HuH-7 (cell line): ENCODE measurements at places on chromosomes 2 and 18.

DNA sequence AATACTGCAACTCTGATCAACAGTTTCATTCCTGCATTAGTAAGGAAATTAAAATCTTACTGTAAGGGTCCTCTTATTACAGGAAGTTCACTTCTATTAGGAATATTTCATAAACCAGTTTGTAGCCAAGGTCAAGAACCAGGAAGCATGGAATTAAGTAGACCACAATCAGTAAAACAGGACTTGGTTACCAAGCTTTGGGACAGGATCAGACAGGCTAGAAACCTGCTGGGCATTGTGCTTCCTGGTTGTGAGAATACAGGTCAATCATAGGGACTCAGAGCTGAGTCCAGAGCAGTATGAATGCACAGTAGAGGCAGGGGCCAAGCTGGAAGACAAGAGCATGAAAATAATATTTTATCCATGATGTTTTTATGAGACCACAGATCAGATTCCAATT is 248.0 kb downstream of the IKZF2 start:
- no peak for DNase-seq

- no peak for DNase-seq
These were observed 3.6 kb downstream of the DYNC2LI1 start for GRCh38 chr2:43777306-43777926.

GRCh38 chr2:233655043-233655442 is 16.7 kb upstream of the UGT1A9 start:
- DNase-seq: no peak

- no peak for DNase-seq
These were observed 17.7 kb upstream of the SP3 start for GRCh38 chr2:173982918-173983317.

- no peak for DNase-seq
These were observed 13.0 kb upstream of the SULT1C4 start for GRCh38 chr2:108364676-108365297.

GRCh38 chr18:23683671-23684070 is 5.6 kb upstream of the LAMA3 start:
- no peak for DNase-seq

DNA sequence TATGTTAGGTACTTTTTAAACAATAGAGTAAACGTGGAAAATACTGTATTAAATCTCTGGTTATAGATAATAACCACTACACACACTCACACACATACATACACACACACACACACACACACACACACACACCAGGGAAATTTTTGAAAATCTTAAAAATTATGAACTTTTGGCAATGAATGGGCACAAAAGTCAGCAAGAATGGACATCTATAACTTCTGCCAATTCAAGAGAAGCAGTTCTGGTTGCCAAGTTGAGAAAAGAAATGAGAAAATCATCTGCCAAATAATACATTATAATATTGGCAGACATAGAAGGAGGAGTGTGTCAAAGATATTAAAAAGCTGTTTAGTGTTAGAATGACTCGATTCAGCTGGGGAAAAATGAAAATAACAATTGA is 42.9 kb upstream of the TMEM178A start:
- no peak for DNase-seq

DNA sequence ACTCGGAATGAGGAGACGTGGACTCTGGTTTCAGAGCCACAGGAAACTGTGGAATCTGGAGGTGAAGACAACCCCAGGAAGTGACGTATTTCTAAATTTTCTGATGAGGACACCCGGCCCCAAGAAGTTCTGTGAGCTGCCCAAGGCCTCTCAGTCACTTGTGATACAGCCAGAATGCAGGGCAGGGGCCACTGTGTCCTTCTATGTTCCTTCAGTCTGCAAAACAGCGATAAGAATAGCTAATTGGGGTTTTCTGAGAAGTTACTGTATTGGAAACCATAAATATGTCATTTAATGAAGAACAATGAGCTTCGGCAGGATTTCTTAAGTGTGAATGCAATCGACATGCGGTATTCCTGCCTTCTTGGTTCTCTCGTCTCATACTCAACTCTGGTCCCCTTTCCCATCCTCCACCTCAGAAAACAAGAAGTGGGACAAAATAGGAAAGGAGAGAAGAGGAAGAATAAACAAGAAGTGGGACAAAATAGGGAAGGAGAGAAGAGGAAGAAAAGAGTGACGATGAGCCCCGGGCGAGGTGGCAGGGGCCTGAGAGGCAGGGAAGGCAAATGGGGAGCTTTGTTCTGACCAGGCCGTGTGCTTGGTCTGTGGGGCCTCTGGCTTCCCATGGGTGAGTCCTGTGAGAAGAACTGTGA is 282.0 kb upstream of the REV1 start:
- no peak for DNase-seq
